Urinary bladder (tissue), 4 donors: ENCODE measurements at places on chromosomes 5 and 9. TPM values are rescaled to one million over a fixed set of nuclear protein-coding genes. Genes with fewer than 3 reads are reported as not detected.

LEAP2 gene
- 5.6 TPM for polyA plus RNA-seq

DNA sequence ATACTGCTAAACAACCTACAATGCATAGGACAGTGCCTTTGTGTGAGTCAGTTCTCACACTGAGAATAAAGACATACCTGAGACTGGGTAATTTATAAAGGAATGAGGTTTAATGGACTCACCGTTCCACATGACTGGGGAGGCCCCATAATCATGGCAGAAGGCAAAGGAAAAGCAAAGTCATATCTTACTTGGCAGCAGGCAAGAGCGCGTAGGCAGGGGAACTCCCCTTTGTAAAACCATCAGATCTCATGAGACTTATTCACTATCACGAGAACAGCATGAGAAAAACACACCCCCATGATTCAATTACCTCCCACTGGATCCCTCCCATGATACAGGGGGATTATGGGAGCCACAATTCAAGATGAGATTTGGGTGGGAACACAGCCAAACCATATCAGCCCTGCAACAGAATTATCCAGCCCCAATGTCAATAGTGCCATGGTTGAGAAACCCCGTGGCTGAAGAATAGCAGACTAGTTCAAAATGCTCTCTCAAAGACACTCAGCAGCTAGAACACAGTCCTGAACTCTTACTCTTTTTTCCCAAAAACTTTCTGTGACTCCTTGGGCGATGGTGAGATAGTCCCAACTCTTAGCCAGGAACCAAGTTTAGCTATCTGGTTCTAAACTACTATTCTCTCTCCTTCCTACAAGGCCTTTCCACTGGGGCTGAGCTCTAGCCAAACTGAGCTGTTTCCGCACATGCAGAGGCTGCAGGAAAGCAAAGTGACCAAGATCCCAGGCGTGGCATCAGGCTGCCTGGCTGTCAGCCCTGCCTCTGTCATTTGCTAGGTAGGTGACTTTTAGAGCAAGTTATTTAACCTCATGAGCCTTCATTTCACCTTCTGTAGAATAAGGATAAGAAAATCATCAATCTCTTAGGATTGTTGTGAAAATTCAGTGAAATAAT lies 21.7 kb downstream of the FAT2 start:
- no peak for DNase-seq

GRCh38 chr9:69371001-69371400 lies 46.0 kb downstream of the ENTREP1 start:
- DNase-seq = no peak

DNA sequence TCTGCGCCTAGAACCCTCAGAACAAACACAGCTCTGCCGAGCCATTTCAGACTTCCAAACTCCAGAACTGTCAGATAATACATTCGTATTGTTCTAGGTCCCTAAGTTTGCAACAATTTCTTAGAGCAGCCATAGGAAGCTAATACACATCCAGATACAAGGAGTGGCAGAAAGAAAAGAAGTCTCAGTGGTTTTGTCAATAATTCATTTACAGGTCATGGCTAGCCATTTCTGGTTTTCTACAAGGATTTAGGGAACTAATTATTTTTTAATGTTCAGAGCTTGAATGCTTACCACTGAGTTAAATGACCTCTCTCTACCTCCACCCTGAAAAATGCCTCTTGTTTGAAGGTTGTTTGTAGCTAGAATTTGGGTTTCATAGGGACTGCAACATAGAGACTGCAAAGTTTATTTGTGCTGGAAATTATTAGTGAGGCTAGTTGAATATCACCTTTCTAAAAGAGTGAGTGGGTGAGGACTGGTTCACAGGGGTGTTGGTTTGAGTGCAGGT lies 15.5 kb upstream of the ERMP1 start:
- DNase-seq = no peak

DNA sequence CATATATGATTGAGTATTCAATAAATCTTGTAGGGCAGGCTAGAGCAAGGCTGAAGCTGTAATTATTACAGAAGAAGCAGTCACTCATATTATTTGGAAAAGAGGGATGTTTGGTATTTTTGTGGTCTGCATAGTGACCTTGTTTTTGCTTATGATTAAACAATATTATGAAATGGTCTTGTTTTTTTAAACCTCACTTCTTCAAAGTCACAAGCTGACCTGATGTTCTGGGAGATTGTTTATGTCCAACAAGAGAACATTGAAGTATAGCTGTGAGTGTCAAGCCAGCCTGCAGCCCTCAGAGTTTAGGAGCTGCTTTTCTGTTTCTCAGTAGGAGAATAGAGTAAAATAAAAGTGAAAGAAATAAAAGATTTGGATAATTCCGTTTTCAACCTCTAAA lies 342.2 kb downstream of the LRRC70 start:
- DNase-seq = no peak
